ENCODE measurements at places on chromosomes 7 and 10.

DNA sequence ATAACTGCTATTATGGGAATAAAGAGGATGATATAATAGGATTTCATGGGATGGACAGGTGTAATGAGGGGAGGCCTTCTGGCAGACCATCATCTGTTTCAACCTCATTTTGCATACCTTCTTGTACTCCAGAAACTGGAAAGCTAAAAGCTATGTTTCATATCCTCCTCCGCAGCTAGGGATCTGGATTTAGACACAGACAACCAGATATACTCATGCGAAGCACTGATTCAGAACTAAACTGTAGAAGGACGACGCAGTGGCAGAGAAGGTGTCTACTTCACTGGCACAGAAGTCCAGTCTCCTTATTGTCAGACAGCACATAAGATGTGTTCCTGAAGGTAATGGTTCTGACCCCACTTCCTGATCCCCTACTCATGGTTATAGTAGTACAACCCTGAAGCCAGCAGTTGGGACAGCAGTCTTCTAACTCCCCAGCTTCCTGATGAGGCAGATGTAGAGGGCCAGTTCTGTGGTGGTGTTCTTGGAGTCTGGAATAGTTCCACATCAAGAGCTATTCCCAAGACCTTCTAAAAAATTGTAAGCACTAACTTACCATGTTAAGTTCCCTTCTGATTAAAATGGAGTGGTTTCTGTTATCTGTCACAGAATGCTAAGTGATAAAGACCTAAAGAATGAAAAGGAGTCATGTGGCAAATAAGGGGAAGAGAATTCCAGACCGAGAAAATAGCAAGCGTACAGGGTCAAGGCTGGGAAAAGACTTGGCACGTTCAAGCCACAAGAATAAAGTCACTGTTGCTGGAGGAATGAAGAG is 550.3 kb downstream of the GRM8 start:
- DNase-seq = no peak

- no peak for DNase-seq
These were observed 159.7 kb downstream of the AUTS2 start for GRCh38 chr7:69757981-69758430.

- no peak for DNase-seq
These were observed 32.3 kb upstream of the INHBA start for GRCh38 chr7:41735206-41735605.

DNA sequence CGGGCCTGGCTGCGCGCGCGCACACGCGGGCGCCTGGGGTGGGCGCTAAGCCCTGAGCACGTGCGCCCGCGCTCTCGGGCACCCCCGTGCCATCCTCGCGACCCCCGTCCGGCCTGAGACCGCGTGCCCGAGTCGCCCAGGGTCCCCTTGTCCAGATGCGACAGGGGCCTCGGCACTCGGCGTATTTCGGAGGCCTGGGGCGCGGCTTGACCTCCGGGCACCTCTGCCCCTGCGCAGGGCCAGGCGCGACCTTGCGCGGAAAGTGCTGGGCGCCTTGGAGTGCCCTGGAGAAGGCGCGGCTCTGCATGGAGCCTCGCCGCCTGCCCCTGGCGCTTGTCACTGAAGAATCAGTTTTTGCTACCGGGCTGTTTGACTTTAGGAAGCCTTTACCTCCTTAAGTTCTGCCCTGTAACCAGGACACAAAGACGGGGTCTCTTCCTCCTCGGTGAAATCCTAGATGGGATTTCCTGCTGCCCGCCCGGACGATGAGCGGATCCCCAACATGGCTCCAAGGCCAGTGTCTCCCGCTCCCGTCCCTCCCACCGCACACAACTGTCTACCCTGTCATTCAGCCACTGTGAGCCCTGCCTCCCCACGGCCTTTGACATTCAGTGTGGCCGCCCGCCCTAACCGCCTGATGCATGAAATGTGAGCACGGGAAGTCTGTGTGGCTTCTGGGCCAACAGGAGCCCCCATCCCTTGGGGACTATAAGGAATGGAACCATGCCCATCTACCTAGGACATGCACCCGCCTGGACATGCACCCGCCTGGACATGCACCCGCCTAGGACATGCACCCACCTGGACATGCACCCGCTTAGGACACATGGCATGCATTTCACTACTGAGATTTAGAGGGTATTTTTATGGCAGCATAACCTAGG is 1.1 kb upstream of the STK32C start:
- no peak for DNase-seq

- DNase-seq = no peak
These were observed 320.3 kb downstream of the WDR37 start for GRCh38 chr10:1376384-1376945.

- DNase-seq = no peak
These were observed 24.3 kb downstream of the PLEKHS1 start for GRCh38 chr10:113775686-113776294.

DNA sequence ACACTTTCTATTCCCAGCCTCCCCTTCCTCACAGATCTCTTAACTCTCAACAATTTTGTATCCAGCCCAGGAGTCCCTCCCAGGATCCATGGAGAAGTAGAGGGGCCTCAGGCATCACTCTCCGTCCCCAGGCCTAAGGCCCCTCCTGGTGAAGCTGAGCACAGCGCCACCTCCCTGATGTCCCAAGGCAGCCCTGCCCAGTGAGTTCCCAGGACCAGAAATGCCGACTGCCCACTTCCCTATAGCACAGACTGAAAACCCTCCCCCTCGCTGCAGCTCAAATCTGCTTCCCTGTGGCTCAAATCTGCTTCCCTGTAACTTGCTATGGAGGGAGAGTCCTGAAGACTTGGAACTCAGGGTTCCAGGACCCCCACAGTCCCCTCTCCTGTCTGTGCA is 35.6 kb downstream of the YKT6 start:
- no peak for DNase-seq

DNA sequence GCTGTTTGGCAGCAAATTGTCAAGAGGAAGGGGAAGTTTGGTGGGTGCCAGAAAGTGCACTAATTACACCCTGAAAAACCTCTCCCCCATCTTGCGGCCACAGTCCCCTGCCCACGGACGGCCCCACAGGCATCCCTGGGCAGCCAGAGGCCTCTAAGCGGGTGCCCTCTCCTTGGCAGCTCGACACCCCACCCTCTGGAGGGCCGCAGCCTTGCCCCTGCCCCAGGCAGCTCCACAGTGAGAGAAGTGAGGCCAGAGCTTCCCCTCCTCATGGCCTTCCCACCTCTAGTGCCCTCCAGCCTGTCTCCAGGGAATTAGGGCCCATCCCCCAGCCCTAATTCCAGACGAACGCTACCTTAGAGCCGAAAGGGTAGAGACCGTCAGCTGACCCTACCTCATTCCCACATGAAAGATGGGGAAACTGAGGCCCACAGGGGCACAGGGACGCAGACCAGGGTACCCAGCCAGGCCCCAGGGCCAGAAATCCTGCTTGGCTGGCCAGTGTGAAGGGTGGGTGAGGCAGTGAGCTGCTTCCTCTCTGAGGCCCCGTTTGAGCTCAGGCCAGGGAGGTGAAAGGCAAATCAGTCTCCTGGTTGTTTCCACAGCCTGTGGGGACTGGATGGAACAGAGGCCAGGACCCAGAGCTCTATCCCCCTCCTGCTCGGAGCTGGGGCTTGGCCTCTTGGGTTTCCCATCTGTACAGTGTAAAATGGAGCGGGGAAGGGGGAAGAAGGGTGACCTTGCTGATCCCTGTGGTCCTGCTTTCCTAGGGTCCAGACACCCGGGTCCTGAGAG is 10.0 kb downstream of the ZCCHC24 start:
- no peak for DNase-seq

- DNase-seq = no peak
These were observed 143.3 kb upstream of the GPR26 start for GRCh38 chr10:123522702-123523312.

DNA sequence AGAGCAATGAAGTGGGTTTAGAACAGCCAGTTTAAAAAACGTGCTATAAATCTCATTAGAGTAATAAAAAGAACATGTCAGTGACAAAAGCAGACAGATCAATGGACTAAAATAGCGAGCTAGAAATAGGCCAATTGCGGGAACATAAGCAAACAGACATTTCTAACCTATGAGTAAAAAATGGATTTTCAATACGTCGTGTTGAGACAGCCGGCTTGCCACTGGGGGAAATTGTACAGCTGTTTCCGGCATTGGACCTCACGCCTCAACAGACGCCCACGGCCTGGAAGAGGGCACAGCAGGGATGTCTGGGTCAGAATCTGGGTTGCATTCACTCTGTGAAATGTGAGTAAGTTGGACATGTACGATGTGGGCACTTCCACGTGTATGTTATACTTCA is 92.9 kb downstream of the SVOPL start:
- DNase-seq = no peak

DNA sequence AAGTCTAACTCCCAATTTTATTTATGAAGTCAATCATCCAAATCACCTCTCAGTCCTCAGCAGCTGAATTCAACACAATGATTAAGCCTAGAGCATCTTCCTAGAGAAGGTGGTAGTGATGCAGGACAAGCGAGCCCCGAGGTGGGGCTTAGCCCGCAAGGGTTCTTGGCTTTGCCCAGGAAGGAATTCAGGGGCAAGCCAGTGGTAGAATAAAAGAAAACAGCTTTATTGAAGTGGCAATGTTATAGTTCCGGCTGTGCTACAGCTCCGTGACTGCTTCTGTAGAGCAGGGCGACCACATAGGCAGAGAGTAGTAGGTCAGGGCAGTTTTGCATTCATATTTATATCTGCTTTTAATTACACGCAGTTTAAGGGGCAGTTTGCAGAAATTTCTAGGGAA is 18.1 kb downstream of the IL2RA start:
- DNase-seq = no peak

DNA sequence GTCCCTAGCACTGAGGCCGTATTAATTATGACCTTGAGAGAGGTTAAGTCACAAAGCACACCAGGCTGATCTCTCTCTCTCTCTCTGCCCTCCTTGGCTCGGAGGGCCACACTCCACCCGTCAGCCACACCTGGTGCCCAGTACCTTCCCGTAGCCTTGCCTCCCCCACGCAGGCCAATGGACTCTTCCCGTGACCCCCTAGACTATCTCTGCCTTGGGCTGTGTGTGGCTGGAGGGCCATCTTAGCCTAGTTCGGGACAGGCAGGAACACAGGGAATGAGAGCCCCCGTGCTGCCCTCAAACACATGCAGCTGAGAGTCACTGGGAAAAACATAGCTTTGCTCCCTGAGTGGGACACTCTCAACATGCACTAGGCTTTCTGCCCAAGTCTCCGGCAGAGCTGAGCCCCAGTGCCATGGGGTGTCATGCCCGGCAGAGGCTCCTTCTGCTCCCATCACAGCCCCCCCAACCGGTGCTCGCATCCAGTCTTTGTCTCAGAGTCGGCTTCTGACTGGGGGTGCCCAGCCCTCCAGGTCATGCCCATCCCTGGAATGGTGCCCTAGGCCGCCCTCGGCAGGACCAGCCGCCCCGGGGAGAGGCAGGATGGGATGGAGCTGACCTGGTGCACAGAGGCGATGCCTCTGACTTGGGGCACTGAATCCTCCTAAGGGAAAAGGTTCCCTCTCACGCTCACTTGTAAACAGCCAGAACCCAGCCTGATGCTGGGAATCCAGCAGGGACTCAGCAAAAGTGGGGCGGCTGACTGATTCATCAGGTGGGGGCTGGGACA is 63.0 kb downstream of the TCERG1L start:
- no peak for DNase-seq

DNA sequence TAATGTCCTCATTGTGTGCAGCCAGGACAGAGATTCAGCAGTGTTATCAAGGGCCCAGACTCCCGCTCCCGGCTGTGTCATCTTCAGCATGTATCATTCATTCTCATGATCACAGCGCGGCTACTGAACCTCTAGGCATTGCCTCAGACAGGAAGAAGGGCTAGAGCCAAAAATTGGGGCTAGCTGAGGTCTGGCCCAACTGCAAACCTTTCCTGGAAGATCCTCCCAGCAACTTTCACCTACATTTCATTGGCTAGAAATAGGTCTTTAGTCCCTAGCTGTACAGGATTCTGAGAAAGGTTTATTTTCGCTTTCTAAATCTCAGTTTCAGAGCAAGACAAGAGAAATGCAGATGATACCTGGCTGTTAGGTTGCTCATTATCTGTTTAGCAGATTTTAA is 81.9 kb downstream of the CREM start:
- no peak for DNase-seq

DNA sequence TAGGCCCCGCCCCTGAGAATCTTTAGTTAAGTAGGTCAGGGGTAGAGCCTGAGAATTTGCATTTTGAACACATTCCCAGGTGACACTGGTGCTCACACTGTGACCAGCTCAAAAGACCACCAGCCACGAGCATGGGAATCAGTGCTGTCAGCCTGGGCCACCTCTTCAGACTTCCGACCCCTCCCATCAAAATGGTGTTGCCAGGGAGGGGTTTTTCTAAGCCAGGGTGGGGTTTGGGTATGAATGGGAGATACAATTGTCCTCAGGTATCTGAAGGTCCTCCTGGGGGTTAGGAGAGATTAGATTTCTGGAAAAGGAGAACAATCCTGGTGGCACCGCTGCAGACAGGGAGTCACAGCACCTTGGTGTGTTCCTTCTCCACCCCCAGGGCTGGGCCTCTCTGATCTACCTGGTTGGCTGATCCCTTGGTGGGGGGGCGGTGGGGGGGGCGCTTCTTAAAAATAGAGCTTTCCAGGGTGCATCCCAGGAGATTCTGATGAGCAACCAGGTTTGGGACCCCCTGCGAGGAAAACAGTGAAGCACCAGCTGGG is 111.5 kb upstream of the ANLN start:
- DNase-seq = no peak

GRCh38 chr10:44963772-44964633 is 4.4 kb downstream of the RASSF4 start:
- peak; percentile 84 for DNase-seq

DNA sequence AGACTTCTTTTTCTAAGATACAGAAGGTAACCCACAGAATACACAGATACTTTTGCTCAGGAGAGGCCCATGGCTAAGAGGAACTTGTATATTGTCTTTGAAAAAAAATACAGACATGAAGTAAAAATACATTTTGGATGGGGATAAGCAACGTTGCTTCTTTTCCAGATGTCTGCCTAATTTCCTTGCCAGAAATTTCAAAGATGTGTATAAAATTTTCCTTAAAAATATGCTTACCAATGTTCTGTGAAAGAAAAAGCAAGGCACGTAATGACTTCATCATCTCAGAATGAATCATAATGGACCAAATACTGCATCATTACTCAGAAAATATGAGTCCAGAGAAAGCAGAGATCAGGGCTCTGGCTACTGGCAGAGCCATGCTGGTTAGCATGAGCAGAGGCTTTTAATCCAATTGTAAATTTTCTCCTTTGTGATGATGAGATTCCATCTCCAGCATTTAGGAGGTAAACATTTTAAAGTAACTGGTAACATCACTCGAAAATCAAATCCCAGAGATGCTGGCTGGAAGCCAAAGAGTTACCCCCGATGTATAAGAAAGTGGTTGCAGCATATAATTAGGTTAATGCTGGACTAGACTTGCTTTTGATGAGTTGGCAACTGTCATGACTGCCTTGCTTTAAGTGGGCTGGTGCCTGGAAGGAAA is 272.5 kb downstream of the SEMA3A start:
- DNase-seq = no peak

DNA sequence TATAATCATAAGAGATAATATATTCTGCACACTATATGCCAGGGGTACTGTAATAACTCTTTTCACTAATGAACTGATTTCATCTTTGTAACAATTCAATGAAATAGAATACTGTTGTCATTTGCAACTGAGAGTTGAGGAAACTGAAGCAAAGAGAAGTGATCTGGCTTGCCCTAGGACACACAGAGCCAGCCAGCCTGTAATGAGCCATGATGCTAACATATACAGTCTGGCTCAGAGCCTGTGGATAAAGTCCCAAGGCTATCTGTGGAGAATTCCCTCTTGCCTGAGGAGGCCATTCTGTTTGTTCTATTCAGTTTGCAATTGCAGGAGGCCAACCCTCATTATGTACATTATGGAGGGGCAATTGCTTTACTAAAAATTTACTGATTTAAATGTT is 241.3 kb downstream of the CXCL12 start:
- DNase-seq = no peak
